Lower lobe of right lung (tissue), 2 donors: ENCODE measurements at places on chromosomes 6 and 20.

GRCh38 chr6:38153798-38154345, 334.3 kb downstream of the ZFAND3 start:
- no peak for DNase-seq

DNA sequence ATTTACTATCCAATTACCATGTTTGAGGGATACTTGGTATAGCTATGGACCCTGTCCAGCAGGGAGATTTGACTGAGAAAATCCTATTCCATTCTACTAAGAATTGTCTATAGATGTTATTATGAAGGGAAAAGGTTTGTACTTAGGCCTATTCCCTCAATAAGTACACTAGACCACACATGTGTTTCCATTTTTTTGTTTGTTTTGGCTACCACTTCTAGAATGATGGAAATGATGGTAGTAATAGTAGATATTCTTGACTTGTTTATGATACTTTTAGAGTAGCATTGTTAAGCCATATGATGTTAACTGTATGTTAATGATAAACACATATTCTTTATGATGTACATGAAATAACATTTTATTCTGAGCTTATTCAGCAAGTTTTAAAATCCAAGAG, 144.8 kb downstream of the OGFRL1 start:
- no peak for DNase-seq

- no peak for DNase-seq
Measured at GRCh38 chr6:81939766-81940165, 187.3 kb upstream of the TENT5A start.

GRCh38 chr20:18031050-18031449, 26.7 kb downstream of the OVOL2 start:
- DNase-seq = no peak

GRCh38 chr20:4229415-4229814, 214.1 kb upstream of the RNF24 start:
- no peak for DNase-seq

DNA sequence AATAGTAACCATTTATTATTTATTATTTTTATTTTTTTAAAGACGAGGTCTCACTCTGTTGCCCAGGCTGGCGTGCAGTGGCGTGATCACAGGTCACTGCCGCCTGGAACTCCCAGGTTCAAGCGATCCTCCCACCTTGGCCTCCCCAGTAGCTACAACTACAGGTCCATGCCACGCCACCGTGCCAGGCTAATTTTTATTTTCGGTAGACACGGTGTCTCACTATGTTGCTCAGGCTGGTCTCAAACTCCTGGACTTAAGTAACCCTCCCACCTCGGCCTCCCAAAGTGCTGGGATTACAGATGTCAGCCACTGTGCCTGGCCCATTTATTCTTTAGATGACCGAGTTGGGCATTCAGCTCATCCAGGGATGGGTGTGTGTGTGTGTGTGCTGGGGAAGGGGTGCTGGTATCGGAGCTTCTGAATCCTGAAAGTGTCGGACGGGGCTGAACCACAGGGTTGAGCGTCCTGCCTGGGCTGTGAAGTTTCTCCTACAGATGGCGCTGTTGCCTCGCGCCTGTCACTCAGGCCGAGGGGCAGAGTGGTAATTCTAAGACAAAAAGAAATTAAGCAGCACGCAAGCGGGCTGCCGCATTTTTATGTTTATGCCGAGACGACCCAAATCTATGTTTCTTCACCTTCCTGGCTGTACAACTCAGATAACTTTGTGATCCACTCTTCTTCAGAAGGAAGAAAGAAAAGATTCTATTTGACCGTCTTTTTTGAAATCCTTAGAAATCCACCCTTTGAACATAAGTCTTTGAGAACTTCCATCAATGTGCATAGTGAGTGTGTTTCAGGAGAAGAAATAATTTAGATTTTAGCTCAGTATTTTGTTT, 252.8 kb downstream of the CDH26 start:
- DNase-seq = peak; percentile 77

DNA sequence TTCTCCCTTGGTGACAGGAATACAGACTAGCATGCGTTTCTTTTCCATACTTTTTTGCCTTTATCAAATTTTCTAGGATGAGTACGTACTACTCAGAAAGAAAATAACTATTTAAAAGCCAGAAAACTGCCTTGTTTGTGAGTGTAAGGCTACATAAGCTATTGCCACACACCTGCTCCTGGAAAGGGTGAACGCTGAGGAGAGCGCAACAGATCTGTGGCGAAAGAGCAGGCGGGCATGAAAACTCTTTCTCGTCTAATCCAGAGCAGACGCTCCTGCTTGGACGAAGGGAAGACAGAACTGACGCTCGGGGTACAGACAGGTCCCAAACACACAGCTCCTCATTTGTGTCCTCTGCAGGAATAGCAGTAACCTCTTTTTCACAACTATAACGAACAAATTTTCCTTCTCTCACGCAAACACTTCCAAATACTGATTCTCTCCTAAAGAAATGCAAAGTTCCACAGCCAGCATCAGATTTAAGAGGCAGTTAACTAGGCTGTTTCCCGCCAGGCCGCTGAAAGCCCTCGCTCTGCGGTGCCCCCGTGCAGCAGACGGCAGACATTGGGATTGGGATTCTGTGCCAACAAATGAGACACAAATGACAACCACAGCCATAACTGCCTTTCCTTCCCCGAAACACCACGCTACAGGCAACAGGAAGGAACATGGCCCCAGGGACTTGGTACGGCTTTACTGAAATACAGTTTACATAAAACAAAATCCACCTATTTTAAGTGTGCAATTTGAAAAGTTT, 20.0 kb downstream of the TAF4 start:
- DNase-seq = peak; percentile 19

- DNase-seq = no peak
Measured at GRCh38 chr6:17602888-17603287, 2.8 kb downstream of the FAM8A1 start.

DNA sequence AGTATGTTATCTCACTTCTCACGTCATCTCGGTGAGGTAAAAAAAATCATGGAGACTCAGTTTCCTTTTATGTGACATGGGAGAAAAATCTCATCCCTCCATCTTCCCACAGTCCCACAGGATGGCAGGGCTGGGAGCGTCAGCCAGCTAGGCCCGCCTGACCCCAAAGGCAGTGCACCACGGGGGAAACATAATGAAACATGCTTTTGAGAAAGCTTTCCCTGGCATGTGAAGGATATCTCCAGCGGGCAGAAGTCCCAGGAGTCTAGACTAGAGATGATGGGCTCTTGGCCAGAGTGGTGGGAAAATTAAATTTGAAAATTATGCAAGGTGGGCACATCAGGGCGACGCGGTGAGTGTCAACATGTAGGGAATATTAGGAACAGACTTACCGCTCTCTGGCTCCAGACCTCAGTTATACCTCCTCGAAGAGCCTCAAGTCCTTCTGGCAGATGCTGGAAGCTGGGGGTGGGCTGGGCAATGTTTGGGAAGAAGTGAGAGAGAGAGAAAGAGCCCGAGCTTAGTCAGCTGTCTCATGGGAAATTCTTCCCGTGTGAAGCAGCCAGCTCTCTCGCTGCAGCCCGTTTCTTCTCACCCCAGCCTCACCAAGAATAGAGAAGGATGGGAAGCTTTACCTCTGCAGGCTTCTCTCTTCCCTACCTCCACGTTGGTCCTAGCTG, 52.3 kb downstream of the MOCS1 start:
- no peak for DNase-seq

- no peak for DNase-seq
Measured at GRCh38 chr6:36783603-36784375, 55.5 kb downstream of the CPNE5 start.
